Left cardiac atrium (tissue), 4 donors: ENCODE measurements at places on chromosomes 2 and 18. TPM values are rescaled to one million over a fixed set of nuclear protein-coding genes. Genes with fewer than 3 reads are reported as not detected.

The NUP35 gene
- 8.5 TPM for total RNA-seq

The HOXD8 gene
- 1.3 TPM for total RNA-seq

The IL1RL1 gene
- total RNA-seq: 1.8 TPM

The TMEM150A gene
- total RNA-seq: 12.7 TPM

The PDCD1 gene
- total RNA-seq: 1.2 TPM
